ENCODE measurements at places on chromosomes 12 and 14.

DNA sequence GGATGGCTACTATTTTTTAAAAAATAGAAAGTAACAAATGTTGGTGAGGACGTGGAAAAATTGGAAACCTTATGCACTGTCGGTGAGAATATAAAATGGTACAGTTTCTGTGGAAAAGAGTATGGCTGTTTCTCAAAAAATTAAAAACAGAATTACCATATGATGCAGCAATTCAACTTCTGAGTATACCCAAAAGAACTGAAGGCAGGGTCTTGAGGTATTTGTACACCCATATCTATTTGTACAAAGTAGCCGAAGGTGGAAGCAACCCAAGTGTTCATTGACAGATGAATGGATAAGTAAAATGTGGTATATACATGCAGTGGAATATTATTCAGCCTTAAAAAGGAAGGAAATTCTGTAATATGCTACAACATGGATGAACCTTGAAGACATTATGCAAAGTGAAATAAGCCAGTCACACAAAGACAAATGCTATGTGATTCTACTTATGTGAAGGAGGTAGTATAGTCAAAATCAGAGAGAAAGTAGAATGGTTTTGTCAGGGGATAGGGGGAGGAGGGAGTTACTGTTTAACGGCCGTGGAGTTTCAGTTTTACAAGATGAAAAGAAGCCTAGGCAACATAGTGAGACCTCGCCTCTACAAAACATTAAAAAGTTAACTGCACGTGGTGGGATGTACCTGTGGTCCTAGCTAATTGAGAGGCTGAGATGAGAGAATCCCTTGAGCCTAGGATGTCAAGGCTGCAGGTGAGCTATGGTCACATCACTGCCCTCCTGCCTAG, 38.4 kb upstream of the CCT2 start:
- no peak for DNase-seq

DNA sequence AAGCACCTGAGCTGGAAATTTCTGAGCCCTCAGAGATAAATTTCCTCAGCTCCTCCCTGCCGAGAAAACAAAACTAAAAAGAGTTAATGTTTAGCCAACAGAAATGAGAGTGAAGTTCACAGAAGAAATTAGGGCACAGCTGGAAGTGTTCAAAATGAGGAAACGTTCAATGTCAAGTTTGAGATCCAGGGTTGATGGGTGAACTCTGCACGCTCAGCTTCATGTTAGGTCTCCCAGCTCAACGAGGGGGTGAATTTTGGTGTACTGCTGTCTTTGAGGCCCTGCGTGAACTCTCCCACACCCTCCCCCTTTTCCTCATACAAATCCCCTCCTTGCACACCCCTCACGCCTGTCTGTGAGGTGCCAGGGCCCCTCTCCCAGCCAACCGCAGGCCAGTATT, 13.3 kb upstream of the OAS3 start:
- DNase-seq, result no peak

- DNase-seq, result no peak
Observed at GRCh38 chr12:119624966-119625365, 31.4 kb downstream of the TMEM233 start.

- no peak for DNase-seq
Observed at GRCh38 chr14:32934881-32935633, 3.6 kb upstream of the NPAS3 start.

DNA sequence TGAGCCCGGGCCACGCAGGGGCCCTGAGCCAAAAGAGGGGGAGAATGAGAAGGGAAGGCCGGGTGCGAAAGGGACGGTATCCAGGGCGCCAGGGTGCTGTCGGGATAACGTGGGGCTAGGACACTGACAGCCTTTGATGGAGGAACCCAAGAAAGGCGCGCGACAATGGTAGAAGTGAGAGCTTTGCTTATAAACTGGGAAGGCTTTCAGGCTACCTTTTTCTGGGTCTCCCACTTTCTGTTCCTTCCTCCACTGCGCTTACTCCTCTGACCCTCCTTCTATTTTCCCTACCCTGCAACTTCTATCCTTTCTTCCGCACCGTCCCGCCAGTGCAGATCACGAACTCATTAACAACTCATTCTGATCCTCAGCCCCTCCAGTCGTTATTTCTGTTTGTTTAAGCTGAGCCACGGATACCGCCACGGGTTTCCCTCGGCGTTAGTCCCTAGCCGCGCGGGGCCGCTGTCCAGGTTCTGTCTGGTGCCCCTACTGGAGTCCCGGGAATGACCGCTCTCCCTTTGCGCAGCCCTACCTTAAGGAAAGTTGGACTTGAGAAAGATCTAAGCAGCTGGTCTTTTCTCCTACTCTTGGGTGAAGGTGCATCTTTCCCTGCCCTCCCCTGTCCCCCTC, 3.0 kb downstream of the SSTR1 start:
- DNase-seq, result no peak

- no peak for DNase-seq
Observed at GRCh38 chr12:64678248-64678647, 68.0 kb downstream of the RASSF3 start.
